ENCODE measurements at places on chromosomes 13 and 19.

DNA sequence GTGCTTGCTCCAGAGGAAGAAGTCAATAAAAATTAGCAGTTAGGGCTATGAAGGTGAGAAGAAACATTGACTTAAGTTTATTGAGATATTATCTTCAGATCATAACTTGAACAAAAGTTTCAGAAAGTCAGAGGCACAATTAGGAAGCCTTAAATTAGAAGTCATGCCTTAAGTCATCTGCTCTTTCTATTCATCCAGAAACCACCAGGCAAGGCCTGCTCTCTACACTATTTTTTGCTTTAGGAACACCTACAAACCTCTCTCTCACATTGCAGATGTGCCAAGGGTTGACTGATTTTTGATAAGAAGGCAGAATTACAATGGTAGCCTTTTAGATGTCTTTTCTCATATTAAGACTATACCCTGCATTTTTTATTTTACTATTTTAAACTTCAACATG lies 268.7 kb downstream of the SPRY2 start:
- DNase-seq, result no peak

GRCh38 chr13:75312884-75313520 lies 169.0 kb downstream of the TBC1D4 start:
- no peak for DNase-seq

GRCh38 chr13:50388481-50388880 lies 373.2 kb downstream of the KCNRG start:
- DNase-seq, result no peak

- DNase-seq, result peak; percentile 89
Measured at GRCh38 chr19:46975925-46976782, 43.5 kb upstream of the NPAS1 start.

GRCh38 chr13:39859898-39860297 lies 204.4 kb downstream of the COG6 start:
- no peak for DNase-seq

GRCh38 chr13:111395511-111396393 lies 75.3 kb downstream of the TEX29 start:
- DNase-seq, result no peak

GRCh38 chr19:3095441-3096191 lies 1.5 kb downstream of the GNA11 start:
- no peak for DNase-seq

GRCh38 chr13:70817576-70817975 lies 709.3 kb upstream of the KLHL1 start:
- DNase-seq, result no peak

- DNase-seq, result no peak
Measured at GRCh38 chr13:51541809-51542258, 42.4 kb upstream of the WDFY2 start.

All from right forelimb (tissue), 1 donor.